ENCODE measurements at places on chromosomes 4 and X.

GRCh38 chr4:148366251-148366650 is 76.0 kb downstream of the NR3C2 start:
- no peak for DNase-seq

GRCh38 chr4:81814987-81815541 is 343.4 kb upstream of the RASGEF1B start:
- DNase-seq: no peak

GRCh38 chr4:29559286-29559685 is 1160.9 kb upstream of the PCDH7 start:
- no peak for DNase-seq

DNA sequence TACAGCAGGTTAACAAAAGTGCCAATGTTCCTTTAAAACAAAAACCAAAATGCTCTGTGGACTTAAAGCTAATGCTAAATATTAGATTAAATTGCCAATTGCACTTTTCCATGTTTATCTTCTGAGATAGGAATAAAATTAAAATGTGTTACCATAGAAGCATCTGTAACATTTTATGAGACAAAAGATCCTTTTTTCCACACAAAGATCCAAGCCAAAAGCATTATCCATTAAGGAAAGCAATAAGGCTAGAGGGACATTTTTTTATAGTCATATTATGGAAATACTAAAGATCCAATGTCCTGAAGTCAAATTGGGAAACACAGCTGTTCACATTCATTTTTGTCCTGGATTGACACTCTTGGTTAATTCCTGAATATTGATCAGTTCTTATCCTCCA is 73.6 kb downstream of the PALLD start:
- DNase-seq: no peak

DNA sequence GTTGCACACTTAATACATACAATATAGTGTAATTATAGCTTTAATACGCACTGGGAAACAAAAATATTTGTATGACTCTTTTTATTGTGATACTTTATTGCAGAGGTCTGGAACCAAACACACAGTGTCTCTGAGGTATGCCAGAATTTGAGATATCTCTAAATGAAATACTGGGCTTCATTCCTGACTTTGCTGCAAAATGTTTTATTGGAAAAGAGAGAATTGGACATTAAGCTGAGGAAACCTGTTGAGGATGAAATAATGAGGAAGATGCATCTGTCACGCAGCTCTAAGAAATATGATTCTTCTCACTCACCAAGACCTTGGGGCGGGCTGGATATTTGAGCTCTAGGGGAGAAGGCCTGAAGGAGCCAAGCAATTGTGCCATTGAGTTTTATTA is 242.1 kb downstream of the CPE start:
- DNase-seq: no peak

DNA sequence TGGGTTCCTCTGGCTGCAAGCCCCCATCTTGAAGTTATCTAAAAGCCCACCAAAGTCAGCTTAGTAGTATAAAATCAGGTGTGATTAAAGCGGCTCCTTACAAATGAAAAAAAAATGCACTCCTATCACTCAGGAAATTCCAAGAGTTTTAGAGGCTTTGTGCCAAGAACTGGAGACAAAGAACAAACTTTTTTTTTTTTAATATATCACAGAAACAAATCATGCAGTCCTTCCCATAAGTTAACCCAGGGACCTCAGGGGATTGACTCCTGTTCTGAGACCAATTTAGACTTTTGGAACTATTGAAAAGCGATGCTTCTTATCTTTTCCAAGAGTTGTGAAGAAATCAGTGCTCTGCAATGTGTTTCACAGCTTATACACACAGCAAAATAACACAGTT is 53.6 kb downstream of the HHIP start:
- no peak for DNase-seq

DNA sequence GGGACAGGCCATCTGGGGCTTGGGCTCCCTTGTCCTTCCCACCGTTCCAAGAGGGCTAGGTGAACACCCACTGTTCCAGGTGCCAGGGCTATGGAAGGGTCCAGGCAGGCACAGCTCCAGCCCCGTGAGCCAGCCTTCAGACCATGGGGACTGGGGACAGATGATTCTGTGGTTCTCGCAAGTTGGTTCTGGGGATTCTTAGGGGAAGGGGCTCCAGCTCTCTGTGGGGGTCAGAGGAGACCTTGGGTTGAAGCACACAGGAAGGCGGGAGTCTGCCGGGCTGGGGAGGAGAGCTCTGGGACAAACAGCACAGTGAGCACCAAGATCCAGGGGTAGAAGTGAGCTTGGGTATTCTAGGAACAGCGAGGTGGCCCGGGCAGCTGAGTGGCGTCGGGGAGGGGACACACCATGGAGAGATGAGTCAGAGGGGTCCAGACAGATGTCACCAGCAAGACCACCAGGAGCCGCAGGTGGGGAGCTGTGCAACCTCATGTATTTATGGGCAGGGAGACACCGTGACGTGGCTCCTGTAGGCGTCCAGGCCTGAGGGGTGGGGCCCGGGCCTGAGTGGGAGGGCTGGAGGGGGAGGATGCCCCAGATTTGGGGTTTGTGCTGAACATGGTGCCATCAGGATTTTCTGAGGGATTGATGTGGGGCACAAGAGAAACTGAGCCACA is 48.8 kb upstream of the HMX1 start:
- DNase-seq: no peak

DNA sequence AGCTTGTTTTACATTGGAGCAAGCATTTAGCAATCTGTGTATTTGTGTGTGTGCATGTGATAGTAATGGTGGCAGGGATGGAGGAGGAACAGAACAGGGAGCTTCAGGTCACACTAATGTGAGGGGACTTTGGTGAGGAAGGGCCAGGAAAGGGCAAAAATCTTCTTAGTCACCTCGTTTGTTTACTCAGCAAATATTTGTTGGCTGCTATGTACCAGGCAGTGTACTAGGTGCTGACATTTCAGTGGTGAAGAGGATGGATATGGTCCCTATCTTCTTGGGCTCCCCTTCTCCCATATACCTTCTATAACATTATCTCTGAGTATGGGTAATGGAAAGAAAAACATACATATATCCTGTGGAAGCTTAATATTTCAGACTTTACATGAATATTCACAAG is 48.5 kb upstream of the HDAC8 start:
- no peak for DNase-seq

DNA sequence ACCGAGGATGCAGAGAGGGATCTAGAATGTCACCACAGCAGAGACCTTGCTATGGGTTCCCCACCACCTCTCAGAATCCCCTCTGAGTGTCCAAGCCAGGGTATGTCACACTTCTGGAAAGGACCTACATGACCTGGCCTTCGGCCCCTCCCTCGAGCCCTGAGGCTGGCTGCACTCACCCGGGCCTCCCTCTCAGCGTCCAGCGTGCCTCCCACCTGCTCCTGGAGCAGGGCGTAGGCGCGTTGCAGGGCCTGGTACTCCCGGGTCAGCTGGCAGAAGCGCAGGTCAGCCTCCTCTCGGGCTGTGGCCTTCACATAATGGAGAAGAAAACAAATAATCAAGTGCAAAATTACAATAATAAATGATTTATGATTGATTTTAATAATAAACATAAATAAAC is 43.9 kb upstream of the C4orf50 start:
- no peak for DNase-seq

DNA sequence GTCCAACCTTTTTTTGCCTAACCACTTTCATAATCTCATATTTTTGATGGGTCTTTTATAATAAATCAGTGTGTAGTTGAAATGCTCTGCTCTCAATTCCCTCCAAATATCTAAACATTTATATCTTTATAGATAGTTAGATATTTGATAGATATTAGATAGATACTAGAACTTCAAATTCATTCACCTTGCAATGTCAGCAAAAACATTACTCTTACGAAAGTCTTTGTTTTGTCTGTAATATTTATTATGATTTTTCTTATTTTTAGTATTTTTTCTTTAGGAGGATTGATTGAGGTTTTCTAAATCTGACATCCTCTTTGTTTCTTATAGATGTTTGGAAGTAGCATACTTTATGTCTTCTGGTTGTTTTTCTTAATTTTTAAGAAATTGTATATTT is 2563.6 kb downstream of the PCDH7 start:
- no peak for DNase-seq

DNA sequence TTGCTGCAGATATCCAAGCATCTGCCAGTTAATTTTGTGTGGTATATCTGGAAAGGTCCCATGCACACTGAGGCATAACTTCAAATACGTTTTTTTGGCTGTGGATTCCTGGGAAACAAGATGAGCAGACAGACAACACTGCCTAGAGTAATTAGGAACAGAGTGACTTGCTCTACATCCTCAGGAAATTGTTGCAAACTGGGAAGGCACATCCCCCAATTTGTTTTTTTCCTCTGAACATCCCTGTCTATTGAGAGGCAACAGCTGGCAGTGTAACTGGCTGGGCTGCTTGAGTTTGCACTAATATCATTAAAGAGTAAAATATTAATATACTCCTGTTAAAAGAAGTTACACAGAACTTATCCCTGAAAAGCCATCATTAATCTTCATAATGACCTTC is 207.7 kb upstream of the SLIT2 start:
- no peak for DNase-seq

DNA sequence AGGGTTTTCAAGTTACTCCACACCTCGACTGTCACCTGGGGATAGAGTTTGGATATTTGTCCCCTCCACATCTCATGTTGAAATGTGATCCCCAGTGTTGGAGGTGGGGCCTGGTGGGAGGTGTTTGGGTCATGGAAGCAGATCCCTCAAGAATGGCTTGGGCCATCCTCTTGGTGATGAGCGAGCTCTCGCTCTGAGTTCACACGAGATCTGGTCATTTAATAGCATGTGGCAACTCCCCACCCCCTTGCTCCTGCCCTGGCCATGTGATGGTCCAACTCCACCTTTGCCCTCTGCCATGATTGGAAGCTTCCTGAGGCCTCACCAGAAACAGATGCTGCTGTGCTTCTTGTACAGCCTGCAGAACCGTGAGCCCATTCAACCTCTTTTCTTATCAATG is 8.3 kb downstream of the CTAG1A start:
- no peak for DNase-seq

DNA sequence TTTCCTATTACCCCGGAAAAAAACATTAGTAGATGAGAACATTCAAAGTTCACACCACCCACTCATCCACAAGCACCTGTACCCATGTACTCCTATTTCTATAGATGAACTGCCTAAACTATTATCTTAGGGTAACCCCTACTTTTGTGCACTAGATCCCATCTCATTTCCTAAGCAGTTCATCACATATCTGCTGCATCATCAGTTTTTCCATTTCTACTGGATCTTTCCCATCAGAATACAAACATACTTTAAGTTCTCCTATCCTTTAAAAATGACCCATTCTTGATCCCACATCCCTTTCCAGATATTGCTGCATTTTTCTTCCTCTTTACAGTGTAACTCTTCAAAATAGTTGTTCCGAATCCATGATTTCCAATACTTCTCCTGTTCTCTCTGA is 81.0 kb downstream of the PRSS12 start:
- no peak for DNase-seq

DNA sequence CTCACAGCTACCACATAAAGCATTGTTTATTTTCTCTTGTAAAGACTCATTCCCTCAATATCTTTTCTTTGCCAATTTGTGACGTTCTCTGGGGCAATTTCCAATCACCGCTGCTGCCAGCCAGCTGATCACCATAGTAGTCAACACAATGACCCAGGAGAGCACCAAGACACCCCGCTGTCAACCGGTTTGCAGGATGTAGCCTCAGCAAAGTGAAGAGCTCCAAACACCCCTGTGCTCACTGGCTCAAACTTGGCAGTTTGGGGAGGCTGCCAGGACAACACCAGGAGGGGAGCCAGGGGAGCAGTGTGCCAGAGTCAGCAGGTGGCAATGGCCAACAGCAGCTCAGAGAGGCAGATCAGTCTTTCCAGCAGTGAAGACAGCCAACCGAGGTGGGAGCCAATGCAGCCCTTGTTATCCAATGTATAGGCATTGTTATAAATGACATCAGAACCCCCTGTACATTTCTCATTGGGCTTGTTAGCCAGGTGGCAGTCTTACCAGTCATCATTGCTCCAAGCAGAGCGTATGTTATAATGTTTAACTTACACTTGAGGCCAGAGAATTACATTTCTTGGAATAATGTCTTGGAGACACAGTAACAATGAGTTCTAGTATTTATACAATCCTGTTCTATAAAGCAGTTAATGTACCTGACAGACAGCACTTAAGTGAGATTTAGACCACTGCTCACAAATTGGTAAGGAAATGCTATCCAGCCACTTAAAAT is 274.9 kb upstream of the GK2 start:
- no peak for DNase-seq

DNA sequence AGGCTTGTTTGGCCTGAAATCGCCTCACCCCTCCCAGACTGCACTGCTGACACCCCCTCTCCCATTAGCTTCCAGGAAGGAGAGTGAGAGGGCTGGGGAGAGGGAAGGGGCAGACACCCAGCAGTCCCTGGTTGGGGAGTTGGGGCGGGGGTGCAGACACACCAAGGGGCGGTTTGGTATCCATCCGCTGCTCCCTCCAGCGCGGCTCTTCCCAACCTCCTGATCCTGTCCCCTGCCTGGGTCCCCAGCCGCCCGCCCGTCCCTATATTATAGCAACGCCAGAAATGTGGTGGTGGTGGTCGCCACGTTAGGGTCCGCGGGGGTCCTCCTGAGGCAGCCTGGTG is 24.9 kb downstream of the GPRASP3 start:
- DNase-seq: no peak

DNA sequence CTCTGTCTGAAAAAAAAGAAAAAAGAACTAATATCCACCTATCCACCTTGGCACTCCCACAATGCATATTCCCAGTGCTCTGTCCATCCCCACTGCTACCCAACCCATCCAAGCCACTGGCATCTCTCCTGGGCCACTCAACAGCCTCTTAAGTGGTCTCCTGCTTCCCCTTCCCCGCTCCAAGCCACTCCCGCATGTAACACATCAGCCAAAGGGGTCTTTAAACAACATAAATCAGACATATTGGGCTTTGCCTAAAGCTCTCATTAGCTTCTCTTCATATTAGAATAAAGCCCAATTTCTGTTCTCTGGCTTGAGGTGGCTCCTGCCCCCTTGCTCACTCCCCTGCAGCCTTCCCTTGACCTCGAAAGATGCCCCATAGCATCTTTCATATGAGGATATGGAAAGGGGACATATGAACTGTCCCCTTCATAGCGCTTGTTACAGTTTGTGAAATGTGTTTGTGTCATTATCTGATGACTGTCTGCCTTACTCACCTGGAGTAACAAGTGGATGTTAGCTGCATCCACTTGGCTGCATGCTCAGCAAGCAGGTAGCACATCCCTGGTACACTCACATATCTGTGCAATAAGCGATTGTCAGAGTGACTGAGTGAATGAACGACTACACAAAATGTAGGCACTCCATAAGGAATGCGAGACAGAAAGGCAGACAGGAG is 3.1 kb downstream of the BLOC1S4 start:
- peak; percentile 46 for DNase-seq

DNA sequence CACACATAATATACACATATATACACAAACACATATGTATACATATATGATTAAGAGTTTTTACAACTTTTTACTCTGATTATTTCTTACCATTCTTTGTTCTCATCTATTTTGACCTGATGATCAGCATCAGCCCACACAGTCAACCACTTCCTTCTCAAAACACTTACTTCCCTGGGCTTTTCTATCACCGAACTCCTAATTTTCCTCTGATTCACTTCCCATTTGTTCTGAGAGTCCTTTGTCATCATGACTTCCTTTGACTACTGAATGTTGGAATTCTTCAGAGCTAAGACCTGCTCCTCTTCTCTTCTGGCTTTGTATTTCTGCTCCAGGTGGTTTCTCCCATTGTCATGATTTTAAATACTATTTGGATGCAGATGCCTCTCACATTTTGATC is 209.5 kb upstream of the AFF2 start:
- DNase-seq: no peak

- DNase-seq: no peak
Observed at GRCh38 chr4:30801876-30802275, 81.7 kb downstream of the PCDH7 start.

- DNase-seq: no peak
Observed at GRCh38 chr4:138716559-138717335, 298.8 kb upstream of the NOCT start.

- no peak for DNase-seq
Observed at GRCh38 chrX:41472231-41472815, 25.2 kb downstream of the NYX start.

All from activated CD8-positive, alpha-beta memory T cell treated with anti-CD3 and anti-CD28 coated beads, Interleukin-2, amount 50 U/mL, for 48 hours (primary cell).